ENCODE measurements at places on chromosomes 6 and 20.

DNA sequence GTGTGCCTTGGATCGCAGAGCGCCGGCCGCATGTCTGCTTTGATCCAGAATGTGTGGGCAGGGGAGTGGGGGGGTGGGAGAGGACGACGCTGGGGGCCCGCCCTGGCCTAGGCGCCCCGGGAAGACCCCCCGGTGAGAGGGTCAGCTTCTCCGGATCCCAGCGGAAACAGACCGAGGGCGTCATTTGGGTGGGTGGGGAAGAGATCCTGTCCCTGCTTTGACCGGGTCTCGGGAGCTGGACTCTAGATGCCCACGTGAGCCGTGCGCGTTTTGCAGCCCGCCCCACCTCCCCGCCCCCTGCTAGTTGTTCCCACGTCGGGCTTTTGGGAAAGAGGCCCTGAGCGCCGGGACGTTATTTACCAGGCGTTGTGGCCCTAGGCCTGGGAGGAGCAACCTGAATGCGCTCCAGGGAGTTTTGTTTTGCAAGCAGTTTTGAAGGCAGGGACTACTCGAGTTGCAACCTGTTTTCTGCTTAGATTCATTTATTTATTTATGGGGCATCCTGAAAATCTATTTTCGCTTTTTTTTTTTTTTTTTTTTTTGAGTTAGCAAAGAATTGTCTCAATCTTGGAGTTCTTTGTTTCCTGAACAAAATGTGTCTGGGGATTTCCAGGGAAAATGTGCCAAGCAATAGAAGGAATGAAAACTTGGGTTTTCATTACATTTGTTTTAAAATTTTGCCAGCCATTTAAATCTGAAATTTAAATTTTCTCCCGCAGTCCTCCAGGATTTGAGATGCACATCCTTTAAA, 1.6 kb downstream of the DSP start:
- DNase-seq, result no peak

DNA sequence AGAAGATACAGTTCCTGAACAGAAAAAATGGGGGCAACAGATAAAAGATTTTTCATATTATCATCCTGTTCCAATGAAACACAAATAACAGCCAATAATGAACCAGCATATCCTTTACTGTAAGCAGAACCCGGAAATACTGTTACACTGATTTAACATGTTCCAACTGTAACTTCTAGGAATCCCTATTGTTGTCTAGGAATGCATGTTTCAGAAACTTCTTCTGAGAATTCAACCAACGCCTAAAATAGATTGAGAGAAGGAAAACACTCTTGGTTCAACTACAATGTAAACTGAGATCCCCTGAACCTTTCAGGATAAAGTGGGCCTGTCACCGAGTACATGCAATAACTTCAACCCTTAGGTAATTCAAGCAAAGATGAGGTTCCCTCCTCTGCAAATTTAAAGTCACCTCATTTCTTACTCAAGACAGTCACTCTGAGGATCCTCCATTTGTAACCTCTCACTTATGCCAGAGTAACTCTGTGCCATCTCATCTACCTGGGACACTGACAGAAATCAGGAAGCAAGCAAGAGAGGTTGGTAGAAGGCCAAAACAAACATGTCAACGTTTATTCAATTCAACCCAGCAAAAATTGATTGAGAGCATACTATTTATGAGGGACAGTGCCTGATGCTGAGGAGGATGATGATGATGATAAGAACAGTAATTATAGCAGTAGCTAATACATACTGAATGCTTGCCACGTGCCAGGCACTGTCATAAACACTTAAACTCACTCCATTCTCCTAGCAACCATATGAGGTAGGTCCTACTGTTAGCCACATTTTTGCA, 14.1 kb downstream of the UBE3D start:
- DNase-seq, result no peak

GRCh38 chr6:36755435-36756348, 58.1 kb downstream of the RAB44 start:
- peak; percentile 76 for DNase-seq

DNA sequence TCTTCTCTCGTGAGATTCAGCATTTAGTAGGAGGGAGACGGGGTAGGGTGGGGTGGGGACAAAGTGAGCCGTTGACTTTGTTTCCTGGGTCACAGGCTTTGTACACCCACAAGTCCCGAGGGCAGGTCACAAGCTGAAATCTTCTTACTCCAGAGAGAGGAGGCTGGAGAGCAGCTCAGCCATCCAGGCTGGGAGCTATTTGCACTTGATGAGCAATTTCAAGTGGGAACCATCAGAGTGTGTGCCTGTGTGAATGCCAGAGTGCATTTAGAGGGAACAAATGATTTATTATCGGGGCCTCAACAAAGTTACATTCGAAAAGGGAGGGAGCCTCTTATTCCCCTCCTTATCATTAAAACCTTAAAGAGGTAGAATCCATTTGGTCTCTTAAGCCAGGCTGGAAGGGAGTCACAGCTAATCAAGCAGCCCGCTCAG, 155.7 kb upstream of the JARID2 start:
- no peak for DNase-seq

DNA sequence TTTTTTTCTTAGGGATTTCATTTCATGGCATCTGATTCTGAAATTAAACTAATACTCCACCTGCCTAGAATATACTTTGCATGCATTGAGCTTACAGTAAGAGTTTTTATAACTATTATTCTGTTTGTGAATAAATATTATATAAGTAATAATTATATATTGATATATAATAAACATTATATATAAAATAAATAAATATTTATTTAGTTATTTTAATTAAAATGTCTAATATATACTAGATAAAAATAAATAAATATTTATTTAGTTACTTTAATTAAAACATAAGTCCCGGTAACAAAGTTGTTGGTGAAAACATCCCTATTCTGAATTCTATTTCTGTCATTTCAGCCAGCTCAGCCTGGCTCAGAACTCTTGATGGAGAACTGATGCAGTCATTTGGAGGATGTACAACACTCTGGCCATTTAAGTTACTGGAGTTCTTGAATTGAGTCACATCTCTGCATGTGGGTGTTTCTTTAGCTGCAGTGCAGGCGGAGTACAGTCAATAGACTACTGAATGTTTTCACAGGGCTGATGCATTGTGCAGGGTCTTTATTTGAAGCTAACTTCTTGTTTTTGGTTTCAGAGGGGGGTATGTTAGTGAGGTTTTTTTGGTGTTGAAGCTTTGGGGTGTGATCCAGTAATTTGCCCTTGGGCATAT, 508.9 kb upstream of the ADGRB3 start:
- DNase-seq, result no peak

All from activated T-cell treated with anti-CD3 and anti-CD28 coated beads, Interleukin-2, amount 50 U/mL, for 72 hours (primary cell).